ENCODE measurements at places on chromosomes 1 and 21.

DNA sequence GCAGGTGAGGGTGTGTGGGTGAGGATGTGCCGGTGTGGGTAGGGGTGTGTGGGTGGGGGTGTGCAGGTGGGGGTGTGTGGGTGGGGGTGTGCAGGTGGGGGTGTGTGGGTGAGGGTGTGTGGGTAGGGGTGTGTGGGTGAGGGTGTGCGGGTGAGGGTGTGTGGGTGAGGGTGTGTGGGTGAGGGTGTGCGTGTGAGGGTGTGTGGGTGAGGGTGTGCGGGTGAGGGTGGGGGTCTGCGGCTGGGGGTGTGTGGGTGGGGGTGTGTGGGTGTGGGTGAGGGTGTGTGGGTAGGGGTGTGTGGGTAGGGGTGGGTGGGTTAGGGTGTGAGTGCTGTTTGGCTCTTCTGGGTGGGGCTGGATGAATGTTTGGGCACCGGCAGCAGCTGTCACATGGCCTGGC is 241.4 kb upstream of the POTED start:
- no peak for DNase-seq

DNA sequence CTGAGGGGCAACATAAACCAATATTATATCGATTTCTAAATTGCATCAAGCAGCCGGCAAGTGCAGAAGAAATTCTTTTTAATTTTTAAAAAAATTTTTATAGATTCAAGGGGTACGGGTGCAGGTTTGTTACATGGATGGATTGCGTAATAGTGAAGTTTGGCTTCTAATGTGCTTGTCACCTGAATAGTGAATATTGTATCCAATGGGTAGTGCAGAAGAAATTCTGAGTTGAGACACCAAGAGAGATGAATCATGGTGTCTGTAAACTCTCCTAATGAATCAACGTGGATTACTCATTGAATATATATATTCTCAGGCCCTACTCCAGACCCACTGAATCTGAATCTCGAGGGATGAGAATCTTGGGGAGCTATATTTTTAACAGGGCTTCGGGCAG is 253.7 kb upstream of the FOXD3 start:
- DNase-seq = peak; percentile 42

DNA sequence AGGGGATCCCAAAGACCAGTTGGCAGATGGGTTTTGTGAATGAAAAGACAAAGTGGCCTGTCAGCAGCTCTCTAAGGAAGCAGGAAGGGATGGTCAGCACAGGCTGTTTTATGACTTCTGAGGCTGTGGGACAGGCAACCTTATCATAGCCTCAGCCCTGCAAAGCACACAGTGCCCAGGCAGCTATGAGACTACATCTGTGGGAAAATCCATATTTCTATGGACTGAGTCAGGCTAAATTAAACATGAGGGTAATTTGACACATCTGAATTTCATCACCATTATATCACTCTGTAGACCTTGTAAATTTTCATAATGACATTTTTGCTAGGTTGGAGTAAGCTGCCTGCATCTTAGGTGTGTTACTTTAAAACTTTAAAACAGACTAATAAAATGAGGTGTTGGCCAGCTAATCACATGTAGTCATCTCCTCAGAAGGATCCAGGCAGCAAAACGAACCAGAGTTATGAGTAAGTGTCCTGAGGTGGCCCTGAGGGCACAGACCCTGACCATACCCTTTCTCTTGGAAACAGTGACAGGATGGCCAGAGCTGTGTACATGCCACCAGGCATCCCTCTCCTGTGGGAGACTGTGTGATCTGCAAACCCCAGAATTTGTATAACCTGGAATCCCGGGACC is 14.6 kb downstream of the NGF start:
- DNase-seq = peak; percentile 71

GRCh38 chr1:47752559-47752958 is 244.6 kb downstream of the TRABD2B start:
- DNase-seq = no peak

DNA sequence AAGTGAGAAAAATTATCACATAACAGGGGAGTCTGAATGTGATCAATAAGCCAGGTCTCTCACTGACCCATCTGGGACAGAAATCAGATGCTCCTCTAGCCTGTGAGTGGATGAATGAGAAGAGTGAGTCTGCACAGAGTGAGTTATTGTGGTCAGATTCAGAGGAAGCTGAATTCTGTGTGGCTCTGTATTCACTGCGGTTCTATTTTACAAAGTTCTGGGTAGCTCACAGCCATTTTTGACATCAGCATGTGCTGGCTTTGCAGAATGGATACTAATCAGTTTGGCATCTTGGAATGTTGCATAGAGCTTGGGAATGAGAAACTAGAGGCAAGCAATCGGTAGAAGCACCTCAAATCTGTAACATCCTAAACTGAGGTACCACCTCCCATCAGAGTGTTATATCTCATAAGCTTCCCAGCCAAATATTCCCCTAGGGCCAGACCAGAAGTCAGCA is 3.8 kb downstream of the COLGALT2 start:
- DNase-seq = peak; percentile 91

DNA sequence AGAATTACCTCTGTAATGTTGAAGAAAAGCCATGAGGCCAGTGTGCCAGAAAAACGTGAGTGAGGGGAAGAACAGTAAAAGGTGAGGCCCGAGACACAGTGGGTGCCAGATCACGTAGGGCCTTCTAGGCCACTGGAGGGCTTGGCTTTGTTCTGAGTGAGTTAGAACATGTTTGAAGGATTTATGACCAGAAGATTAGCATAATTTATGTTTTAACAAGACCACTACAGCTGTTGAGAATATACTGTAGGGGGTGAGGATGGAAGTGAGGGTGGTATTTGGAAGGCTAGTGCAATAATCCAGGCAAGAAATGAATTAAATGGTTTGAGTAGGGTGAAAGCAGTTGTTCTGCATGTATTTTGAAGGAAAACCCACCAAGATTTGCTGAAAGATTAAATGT is 56.3 kb downstream of the LRRC8C start:
- no peak for DNase-seq

Measured in ELR (cell line).